ENCODE measurements at places on chromosomes 16 and 17.

DNA sequence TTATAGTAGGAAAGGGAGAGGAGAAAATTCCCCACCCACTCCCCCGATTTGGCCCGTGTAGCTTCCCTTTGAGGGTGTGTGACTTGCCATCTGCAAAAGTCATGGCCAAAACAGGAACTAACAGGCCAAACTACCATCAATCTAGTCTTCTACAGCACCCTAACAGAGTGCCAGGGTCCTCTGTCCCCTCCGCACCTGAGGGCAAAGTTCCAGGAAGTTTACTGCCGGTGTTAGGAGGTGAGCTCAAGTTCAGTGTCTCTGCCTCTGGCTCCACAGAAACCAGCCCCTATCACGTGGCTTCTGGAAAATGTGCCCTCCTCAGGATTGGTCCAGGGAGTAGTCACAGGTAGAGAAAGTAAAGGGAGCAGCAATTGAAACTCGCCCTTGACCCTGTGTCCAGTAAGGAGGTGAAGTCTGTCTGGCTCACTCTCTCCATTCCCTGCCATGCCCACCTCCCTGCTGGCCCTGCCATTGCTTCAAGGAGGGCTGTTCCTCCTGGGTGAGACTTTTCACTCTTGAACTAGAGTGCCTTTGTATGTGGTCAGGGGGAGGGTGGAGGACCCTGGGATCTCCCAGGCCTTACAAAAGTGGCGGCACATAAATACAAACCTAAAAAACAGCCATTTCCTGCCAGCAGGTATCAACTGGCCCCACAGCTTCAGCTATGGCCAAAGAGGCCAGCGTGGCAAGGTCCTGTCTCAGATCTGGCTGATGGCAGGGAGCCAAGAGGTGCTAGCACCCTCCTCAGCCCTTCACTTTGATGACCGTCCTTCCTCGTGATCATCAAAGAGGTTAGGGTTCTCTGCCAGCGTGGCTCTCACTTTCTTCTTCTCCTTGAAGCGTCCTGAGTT lies 5.3 kb downstream of the PRR15L start:
- no peak for DNase-seq

DNA sequence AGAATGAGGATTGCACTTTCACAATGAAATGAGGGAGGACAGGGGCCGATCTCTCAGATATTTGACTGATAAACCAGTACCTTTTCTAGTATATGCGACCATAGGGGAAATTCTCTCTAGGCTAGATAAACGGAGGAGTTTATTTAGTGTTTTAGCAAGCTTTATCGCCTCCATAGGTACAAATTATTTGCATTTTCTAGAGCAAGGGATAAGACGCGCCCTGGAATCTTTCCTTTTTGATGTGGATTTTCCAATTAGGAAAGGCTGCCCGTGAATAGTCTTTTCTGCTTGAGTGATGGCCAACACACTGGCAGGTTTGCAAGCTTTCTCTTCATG lies 351 bp upstream of the GDPD1 start:
- no peak for DNase-seq

DNA sequence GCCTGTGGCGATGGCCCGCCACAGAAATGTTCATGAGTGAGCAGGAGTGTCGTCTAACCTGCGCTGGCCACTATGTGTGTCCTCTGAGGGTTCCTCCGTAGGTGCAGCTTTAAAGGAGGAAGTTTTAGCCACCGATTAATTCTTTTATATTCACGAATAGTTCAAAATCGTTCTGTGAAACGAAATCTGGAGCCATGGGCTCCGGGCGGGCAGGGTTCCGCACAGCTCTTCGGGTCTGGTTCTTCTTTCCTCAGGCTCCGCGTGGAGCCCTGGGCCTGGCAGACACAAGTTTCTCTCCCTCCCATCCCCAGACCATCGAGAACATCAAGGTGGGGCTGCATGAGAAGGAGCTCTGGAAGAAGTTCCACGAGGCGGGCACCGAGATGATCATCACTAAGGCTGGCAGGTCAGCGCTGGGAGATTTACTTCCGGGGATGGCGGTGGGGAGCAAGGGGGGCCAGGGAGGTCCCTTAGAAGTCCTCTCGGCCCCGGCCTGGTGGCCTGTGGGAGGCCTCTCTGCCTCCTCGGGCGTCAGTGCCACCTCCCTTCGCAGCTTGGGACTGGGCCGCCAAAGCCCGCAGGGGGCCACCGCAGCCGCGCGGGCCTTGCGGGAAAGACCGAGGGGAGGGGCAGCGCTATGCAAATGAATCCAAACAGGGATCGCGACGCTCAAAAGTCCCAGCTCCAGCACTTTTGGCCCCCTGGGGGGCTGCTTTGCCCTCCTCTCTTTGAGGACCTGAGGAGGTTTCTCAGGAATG lies 5.2 kb downstream of the TBX4 start:
- no peak for DNase-seq

DNA sequence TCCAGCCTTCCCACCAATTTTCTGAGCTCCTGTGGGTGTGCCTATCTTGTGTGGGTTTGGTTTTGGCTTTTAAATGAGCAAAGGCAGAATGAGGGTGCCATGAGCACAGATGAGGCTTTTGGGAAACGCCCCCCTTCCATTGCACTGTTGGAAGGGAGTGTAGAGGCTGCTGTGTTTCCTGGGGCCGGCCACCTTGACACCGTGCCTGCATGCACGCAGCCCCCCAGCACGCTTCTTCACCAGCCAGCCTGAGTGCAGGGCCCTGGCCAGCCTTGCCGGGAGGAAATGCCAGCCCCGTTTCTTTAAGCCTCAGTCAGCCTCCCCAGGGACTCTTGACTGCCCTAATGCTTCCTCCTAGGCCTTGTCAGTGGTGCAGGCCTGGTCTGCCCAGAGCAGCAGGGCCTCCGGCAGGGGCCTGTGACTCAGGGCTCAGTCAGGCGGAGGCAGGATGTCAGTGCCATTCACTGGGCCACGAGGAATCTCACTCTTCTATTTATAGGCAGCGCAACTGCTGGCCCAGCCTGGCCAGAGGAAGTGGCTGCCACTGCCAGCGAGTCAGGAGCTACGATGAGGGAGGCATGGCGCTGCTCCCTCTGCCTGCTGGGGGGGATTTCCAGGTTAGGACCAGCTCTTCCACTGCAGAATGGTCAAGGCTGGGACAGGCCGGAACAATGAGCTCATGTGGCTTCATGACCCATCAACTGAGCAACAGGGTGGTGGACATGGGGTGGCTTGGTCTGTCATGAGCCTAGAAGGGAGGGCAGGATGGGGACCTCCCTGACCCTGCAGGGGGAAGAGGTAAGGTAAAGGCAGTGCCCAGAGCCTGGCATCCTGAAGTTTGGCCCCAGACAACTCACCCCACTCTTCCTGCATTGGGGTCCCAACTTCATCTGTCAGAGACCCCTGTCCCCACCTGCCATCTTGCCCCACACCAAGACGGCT lies 205.2 kb downstream of the RAB11FIP4 start:
- DNase-seq = no peak

- no peak for DNase-seq
These were observed 74.7 kb upstream of the RPH3AL start for GRCh38 chr17:427327-427726.

- no peak for DNase-seq
These were observed 48.5 kb downstream of the RAI1 start for GRCh38 chr17:17729620-17730249.

DNA sequence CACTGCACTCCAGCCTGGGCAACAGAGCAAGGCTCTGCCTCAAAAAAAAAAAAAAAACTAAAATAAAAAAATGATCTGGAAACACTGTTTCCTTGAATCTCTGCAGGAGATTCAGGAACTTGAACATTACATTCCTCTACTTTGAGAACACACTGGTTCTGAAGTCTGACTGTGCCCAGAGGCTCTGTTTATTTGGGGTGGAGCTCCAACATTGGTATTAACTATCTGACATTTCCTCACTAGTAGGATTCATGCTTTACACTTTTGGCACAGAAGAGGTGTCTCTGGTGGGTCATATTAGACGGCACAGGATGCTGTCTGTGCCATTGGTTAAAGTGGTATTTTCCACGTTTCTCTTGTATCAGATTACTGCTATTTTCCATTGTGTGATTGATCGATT lies 10.4 kb downstream of the SULT1A2 start:
- DNase-seq = no peak

DNA sequence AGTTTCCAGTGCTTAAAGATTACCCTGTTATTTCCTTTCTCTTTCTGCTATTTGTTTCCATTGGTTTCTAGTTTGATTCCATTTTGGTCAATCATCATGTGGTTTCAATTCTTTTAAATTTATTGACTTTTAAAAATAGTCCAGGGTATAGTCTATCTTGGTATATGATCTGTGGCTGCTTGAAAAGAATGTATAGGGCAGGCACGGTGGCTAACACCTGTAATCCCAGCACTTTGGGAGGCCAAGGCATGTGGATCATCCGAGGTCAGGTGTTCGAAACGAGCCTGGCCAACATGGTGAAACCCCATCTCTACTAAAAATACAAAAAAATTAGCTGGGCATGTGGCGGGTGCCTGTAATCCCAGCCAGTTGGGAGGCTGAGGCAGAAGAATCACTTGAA lies 34.5 kb upstream of the NACA2 start:
- DNase-seq = no peak

- no peak for DNase-seq
These were observed 33.7 kb downstream of the SRCIN1 start for GRCh38 chr17:38571833-38572668.

DNA sequence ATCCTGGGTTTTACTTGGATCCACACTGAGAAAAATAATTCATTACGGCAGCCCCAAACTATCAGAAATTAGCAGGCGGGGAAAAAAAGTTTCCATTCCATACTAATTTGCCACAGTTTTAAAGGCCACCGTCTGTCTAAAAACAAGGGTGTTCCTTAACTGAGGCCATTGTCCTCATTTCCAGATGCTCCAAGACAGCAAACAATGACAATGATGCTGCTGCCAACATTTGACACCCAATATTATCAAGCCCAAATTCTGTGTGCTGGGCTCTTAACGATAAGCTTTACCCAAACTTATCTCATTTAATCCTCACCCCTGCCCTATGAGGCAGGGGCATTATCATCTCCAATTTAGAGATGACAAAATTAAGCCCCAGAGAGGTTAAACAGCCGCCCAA lies 26.3 kb downstream of the CUEDC1 start:
- no peak for DNase-seq

- no peak for DNase-seq
These were observed 111.5 kb upstream of the ELAC2 start for GRCh38 chr17:13129356-13129755.

- no peak for DNase-seq
These were observed 22.8 kb downstream of the COX11 start for GRCh38 chr17:54945671-54946070.

- DNase-seq = no peak
These were observed 2.2 kb downstream of the TIMP2 start for GRCh38 chr17:78922816-78923498.

DNA sequence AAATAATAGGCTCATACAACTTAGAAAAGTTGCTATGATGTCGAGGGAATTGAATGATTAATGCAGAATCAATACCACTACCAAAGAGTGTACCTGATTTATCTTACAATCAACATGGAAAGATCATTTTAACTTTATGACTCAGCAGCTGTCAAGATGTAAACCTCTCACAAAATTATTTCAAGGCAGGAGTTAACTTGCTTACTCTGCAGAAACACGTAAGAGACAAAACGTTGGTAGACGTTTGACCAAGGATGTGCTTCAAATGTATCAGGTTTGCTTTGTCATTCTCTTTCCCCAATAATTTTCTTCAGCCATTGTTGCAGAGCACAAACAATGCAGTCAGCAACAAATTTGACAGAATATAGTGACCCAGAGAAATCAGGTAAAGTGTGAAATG lies 415.8 kb upstream of the KIF2B start:
- no peak for DNase-seq

DNA sequence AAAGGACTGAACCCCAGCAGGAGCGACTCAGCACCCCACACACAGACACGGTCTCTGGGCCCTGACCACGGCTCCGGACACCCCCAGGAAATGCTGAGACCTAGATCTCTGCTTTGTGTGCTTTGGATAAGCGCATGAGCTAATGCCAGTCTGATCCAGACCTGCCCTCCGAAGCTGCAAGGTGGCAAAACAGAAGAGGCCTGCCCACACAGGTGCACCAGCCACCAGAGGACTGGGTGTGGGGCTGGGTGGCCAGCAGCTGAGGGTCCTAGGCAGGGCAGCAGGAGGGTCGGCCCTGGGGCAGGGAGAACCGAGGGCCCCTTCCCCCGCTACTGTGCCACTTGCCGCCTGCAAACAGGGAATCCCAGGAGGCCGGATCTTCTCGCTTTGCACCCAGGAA lies 30.7 kb upstream of the EIF1 start:
- DNase-seq = no peak

DNA sequence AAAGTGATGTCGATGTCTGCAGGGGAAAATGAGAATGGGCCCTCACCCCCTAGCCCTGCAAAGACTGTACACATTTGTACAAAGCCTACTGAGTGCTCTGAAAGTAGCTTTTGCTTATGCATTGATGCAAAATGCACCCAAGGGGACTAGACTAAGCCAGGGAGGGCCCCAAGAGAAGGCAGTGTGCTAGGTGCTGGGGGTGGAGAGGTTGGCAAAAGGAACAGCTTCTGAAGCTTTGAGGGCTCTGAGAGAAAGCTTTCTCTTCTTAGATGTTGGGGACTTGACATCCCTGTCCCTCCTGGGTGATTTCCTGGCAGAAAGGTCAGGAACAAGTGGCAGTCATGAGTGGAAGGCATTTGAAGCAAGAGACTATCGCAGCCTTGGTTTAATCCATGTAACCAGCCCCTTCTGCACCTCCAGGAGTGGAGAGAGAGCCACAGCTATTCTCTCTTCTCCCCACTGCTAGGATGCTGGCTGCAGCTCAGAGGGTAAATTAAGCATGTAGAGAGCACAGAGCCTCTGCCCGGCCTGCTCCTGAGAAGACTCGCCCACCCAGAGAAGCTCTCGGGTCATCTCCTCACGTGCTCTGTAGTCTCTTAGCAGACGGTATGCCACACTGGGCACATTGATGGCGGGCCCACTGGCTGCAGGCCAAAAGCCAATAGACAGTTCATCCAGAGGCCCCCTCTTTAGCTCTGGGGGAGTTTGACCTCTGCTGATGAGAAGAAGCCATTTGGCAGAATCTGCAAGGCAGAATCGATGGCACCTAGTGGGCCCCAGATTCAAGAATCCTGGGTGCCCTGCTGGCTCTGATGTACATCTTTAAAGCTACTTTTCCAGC lies 221.4 kb downstream of the MSI2 start:
- DNase-seq = no peak

- DNase-seq = no peak
These were observed 76.2 kb downstream of the RBFOX1 start for GRCh38 chr16:7408700-7409365.

DNA sequence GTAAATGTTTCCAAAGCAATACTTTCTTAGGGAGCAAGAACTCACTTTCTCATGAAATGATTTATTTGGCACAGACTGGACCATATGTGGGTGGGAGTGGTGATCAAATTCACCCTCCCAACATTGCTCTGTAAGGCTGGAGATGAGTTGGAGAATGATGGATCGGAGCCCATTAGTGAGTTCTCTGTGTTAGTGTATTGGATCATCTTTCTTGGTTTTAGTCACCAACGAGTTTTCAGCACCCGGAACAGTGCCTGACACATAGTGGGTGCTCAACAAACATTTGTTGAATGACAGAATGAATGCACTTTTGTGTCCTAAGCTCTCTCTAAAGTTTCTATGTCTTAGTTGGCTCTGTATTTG lies 104.5 kb upstream of the FAM20A start:
- DNase-seq = no peak

DNA sequence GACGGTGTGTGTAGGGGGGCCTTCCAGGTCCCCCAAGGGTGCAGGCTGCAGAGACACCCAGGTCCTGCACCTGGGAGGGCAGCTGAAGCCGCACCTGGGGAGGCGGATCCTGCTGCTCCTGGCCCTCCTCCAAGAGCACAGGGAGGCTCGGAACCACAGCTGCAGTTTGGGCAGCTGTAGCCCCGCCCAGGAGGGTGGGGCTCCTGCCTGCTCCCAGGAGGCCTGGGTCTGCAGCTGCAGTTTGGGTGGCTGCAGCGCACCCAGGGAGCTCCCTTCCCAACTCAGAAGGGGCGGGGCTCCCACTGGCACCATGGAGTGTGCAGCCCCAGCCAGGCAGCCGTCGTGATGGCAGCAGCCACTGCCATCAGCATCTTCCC lies 69.4 kb upstream of the NKD1 start:
- DNase-seq = no peak
